ENCODE measurements at places on chromosomes 6 and 20. TPM values are rescaled to one million over a fixed set of nuclear protein-coding genes. Genes with fewer than 3 reads are reported as not detected.

OXT gene
- not detected for total RNA-seq

RNASET2 gene
- 35.8 TPM for total RNA-seq

SULF2 gene
- total RNA-seq, result 0.76 TPM

BPIFB4 gene
- total RNA-seq, result not detected

FRS3 gene
- total RNA-seq, result 5.2 TPM

ANKRD66 gene
- total RNA-seq, result not detected

SFTA2 gene
- total RNA-seq, result not detected

GPR63 gene
- 1.0 TPM for total RNA-seq

SEL1L2 gene
- total RNA-seq, result not detected

LAMA5 gene
- 0.91 TPM for total RNA-seq

FOXQ1 gene
- total RNA-seq, result not detected

SKIC2 gene
- total RNA-seq, result 84.6 TPM

TP53TG5 gene
- total RNA-seq, result 0.41 TPM

OR12D3 gene
- total RNA-seq, result not detected

SNAP25 gene
- total RNA-seq, result not detected

PIGU gene
- total RNA-seq, result 18.7 TPM

PRICKLE4 gene
- total RNA-seq, result not detected

BACH2 gene
- 78.0 TPM for total RNA-seq

NMBR gene
- total RNA-seq, result not detected

MOG gene
- not detected for total RNA-seq

SAMHD1 gene
- total RNA-seq, result 35.6 TPM

TAGAP gene
- 167 TPM for total RNA-seq

CLPSL2 gene
- total RNA-seq, result not detected

CTAGE9 gene
- total RNA-seq, result not detected

SLC22A23 gene
- 0.41 TPM for total RNA-seq

CST4 gene
- total RNA-seq, result not detected

CYP24A1 gene
- total RNA-seq, result not detected

OPRM1 gene
- not detected for total RNA-seq

ADGRF4 gene
- total RNA-seq, result not detected

GTSF1L gene
- not detected for total RNA-seq

Data from activated naive CD8-positive, alpha-beta T cell treated with anti-CD3 and anti-CD28 coated beads for 36 hours (primary cell).